ENCODE measurements at places on chromosomes 13 and 19. TPM values are rescaled to one million over a fixed set of nuclear protein-coding genes. Genes with fewer than 3 reads are reported as not detected.
A peak's percentile ranks its signal among the peaks of the same experiment; 100 is the strongest.

- peaks cover 39% of the 10 kb centered on the region for H3K4me1 ChIP-seq
- peak; percentile 76 for DNase-seq
- H3K27ac ChIP-seq = peak overlapping the region; percentile 63
- H3K36me3 ChIP-seq = no peaks in the 10 kb centered on the region
Measured at GRCh38 chr19:19064811-19065745, 1.3 kb downstream of the SLC25A42 start.

GRCh38 chr19:51240866-51241265 lies 10.0 kb upstream of the SIGLECL1 start:
- no peak overlapping the region for H3K4me3 ChIP-seq
- no peaks in the 10 kb centered on the region for H3K4me1 ChIP-seq
- H3K27me3 ChIP-seq = no peaks in the 10 kb centered on the region
- no peak overlapping the region for H3K27ac ChIP-seq

DNA sequence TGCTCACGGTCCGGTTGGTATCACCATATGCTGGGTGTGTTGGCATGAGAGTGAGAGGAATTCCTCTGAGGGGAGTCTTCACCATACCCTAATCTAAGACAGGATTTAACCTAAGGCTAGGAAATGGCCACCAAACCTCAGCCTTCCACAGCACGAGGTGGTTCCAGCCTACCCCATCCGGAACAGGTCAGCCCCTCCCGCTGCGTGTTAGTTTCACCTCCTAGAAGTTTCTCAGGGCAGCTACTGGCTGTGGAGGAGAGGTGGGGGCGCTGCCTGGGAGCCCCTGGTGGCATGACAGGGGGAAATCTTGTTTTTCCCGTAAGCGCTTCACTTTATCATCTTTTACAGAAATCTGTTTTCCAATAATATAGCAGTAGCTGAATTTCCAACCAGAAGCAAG lies 55.1 kb downstream of the RGCC start:
- no peak for DNase-seq
- no peaks in the 10 kb centered on the region for H3K36me3 ChIP-seq
- H3K4me3 ChIP-seq = no peak overlapping the region
- H3K4me1 ChIP-seq = no peaks in the 10 kb centered on the region
- no peaks in the 10 kb centered on the region for H3K27me3 ChIP-seq

DNA sequence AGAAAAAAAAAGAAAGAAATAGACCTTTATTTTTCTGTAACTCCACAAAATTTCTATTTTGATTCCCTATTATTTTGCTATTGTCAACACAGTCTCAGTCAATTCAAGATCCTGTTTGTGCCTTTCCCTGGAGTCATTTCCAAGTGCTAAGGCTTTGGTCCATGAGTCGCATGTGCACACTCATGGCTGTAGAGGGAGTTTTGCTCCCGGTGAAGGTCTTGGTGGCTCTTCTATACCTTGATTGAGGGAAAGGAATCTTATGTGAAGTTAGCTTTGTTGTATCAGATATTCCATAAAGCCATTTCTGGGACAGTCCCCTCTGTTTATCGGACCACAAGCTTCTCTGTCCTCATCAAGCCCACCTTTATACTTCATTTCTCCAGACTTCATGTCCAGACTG lies 58.7 kb upstream of the ALOX5AP start:
- H3K4me1 ChIP-seq = peaks cover 19% of the 10 kb centered on the region
- H3K27ac ChIP-seq = no peak overlapping the region
- H3K4me3 ChIP-seq = no peak overlapping the region
- H3K27me3 ChIP-seq = no peaks in the 10 kb centered on the region
- no peak for DNase-seq

DNA sequence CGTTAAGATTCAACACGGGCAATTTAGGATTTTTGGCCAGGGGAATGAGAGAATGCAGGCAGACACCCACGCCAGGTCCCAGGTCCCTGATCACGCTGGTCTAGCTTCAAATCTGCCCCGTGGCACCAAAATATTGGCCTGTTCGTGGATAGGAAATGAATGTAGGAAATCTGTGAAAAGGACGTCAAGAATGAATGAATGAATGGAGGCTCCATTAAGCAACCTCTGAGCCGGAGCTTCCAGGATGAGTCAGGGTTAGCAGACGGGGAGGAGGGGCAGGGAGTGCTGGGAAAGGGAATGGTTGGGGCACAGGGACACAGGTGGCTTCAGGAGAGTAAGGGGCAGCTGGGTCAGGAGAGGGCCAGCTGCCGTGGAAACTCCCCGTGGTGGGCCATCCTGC lies 4.2 kb downstream of the SULT2B1 start:
- H3K4me3 ChIP-seq = no peak overlapping the region
- H3K27me3 ChIP-seq = no peaks in the 10 kb centered on the region
- H3K27ac ChIP-seq = no peak overlapping the region
- H3K4me1 ChIP-seq = peaks cover 20% of the 10 kb centered on the region

DNA sequence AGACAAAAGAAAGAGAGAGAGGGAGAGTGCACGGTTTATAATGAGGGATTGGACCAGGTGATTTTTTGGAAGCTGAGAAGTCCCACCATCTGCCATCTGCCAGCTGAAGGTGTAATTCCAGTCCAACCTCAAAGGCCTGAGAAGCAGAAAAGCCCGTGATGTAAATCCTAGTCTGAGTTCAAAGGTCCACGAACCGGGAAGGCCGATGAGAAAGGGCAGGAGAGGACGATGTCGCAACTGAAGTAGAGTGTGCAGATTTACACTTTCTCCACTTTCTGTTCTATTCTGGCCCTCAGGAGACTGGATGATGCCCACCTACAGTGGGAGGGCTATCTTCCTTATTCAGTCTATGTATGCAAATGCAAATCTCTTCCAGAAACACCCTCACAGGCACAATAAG lies 500.0 kb downstream of the DIAPH3 start:
- no peak overlapping the region for H3K27ac ChIP-seq
- H3K27me3 ChIP-seq = no peaks in the 10 kb centered on the region
- no peaks in the 10 kb centered on the region for H3K4me1 ChIP-seq
- H3K36me3 ChIP-seq = no peaks in the 10 kb centered on the region

GRCh38 chr19:38149661-38150061 lies 74.4 kb downstream of the DPF1 start:
- H3K4me1 ChIP-seq = no peaks in the 10 kb centered on the region
- peaks cover 7% of the 10 kb centered on the region for H3K36me3 ChIP-seq
- no peak for DNase-seq
- no peak overlapping the region for H3K27ac ChIP-seq
- no peaks in the 10 kb centered on the region for H3K27me3 ChIP-seq

DNA sequence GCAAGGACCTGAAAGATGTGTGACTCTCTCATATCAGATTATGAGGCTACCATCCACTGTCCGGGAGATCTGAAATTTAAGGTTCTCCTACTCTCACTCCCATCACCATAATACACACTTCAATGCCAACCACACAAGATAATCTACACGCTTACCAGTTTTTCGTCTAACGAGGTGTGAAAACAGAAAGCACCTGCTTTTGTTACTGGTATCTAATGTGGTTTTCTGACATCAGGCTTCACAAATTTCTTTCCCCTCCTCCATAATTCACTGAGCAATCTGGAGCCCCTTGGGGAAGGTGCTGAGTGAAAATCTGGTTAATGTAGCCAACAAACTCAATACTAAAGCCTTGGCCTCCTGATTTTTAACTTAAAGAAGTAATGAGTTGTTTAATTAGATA lies 10.1 kb upstream of the LRCH1 start:
- H3K27me3 ChIP-seq = no peaks in the 10 kb centered on the region
- H3K4me1 ChIP-seq = no peaks in the 10 kb centered on the region
- DNase-seq = no peak

STK24 gene
- 84.4 TPM for total RNA-seq

DNA sequence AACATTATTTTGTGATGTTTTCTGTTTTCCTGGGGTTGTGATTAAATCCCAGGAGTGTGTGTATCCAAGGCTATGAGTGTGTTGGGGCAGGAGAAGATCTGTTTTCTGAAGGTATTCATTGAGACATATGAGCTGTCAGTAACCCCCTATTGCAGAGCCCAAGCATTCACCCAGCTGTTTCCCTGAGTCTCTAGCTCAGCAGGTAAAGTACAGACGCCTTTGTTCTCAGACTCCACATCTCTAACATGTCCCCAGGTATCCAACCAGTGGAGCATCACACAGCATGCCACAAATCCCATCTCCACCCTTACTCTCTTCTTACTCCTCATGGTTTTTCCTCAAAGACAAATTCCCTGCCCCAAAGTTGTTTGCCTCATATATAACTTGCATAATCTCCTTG lies 213.6 kb downstream of the PCDH20 start:
- H3K4me1 ChIP-seq = no peaks in the 10 kb centered on the region
- no peak overlapping the region for H3K27ac ChIP-seq
- no peaks in the 10 kb centered on the region for H3K27me3 ChIP-seq
- H3K36me3 ChIP-seq = no peaks in the 10 kb centered on the region
- H3K4me3 ChIP-seq = no peak overlapping the region
- DNase-seq = no peak

DNA sequence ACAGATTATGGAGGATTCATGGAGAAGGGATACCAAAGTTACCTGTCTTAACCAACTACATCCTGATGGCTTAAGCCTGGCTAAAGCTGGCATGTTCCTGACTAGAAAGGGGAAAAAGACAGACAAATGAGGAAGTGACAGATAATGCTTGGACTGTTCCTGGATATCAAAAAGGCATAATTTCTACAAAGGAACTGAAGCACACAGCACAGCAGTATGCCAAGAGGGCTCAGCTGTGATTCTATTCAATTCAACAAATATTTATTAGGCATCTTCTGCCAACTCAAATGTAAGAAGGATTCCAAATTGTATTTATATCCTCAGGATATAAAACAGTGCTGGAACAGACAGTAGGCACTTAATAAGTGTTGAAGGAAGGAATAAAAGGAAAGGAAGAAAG lies 59.5 kb downstream of the KLF12 start:
- no peak overlapping the region for H3K4me3 ChIP-seq
- no peaks in the 10 kb centered on the region for H3K36me3 ChIP-seq
- no peaks in the 10 kb centered on the region for H3K27me3 ChIP-seq
- H3K27ac ChIP-seq = no peak overlapping the region

DNA sequence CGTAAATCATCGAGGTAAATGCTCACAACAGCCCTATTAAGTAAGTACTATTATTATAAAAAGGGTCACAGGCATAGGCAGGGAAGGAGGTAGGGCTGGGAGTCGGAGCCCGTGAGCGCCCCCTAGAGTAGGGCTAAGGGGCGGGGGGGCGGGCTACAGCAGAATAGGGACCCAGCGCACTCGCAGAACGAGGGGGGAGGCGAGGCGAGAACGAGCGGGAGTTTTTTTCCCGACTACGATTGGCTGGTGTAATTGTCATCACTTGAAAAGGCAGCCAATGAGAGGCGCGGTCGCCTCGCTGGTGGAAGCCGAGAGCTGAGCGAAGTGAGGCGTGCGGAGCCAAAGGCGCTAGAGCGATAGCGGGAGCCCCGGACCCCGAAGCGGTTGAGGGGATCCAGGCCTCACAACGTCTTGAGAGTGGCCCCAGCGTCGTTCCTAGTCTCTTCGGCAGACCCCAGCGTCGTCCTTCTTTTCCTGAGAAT lies 24.2 kb downstream of the KEAP1 start:
- peaks cover 16% of the 10 kb centered on the region for H3K4me1 ChIP-seq
- DNase-seq = peak; percentile 94
- H3K27ac ChIP-seq = no peak overlapping the region
- H3K4me3 ChIP-seq = peak overlapping the region; percentile 15

DNA sequence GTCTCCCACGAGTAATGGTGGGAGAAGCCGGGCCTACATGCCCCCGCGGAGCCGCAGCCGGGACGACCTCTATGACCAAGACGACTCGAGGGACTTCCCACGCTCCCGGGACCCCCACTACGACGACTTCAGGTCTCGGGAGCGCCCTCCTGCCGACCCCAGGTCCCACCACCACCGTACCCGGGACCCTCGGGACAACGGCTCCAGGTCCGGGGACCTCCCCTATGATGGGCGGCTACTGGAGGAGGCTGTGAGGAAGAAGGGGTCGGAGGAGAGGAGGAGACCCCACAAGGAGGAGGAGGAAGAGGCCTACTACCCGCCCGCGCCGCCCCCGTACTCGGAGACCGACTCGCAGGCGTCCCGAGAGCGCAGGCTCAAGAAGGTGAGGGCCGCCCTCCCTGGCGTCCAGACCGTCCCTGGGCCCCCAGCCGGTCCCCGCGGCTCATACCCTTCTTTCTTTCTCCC lies 1.4 kb upstream of the USF2 start:
- H3K27ac ChIP-seq = peak overlapping the region; percentile 89
- peaks cover 29% of the 10 kb centered on the region for H3K4me1 ChIP-seq
- H3K27me3 ChIP-seq = no peaks in the 10 kb centered on the region
- peak overlapping the region; percentile 48 for H3K4me3 ChIP-seq

DNA sequence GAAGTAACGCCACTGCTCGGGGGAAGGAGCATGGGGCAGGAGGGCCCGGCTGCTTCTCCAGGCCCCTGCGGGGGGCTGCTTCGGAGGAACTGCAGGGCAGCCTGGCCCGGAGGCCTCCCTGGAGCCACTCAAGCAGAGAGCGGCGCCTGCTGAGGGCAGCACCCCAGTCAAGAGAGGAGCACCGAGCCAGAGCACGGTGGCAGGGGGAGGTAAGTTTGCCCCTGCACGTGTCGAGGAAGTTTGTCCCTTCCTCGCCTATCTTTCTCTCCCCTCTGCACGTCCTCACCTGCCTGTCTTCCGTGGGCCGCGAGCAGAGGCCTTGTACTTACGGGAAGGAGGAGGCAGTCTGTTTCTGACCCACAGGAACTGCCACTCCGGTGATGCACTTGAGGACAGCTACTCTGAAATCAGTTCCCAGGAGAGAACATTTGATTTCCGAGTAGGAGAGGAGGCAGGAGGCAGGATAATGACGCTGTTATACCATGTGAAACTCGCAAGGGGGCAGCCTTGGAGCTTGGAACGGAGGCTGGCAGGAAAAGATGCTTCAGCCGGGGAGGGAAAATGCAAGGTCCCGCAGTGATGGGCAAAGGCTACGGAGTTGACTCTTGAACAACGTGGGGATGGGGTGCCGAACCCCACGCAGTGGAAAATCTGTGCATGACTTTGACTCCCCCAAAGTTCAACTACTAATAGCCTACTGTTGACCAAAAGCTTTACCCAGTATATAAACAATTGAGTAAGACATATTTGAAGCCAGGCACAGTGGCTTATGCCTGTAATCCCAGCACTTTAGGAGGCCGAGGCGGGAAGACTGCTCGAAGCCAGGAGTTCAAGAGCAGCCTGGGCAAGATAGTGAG lies 5.0 kb downstream of the FFAR1 start:
- no peak overlapping the region for H3K27ac ChIP-seq
- no peak overlapping the region for H3K4me3 ChIP-seq
- peaks cover 5% of the 10 kb centered on the region for H3K4me1 ChIP-seq
- DNase-seq = peak; percentile 79

DNA sequence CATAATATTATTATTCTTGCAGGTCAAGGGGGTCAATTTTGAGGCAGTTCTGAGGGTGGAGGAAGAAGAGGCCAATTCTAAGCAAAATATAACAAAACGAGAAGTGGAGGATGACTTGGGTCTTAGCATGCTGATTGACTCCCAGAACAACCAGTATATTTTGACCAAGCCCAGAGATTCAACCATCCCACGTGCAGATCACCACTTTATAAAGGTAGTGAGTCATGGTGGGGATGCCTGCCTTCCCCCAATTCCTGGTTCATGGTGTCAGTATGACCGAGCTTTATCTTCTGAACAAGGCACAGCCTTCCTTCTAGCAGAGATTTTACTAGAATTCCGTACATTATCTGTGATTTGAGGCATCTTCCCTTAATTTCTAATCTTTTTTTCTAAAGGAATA lies 9.4 kb upstream of the DCUN1D2 start:
- H3K4me3 ChIP-seq = no peak overlapping the region
- no peaks in the 10 kb centered on the region for H3K4me1 ChIP-seq
- peaks cover 100% of the 10 kb centered on the region for H3K36me3 ChIP-seq
- H3K27ac ChIP-seq = no peak overlapping the region
- no peak for DNase-seq

Measured in upper lobe of left lung (tissue), 6 donors.